NCI-H1436 (cell line): ENCODE measurements at places on chromosomes 3 and 15.
A peak's percentile ranks its signal among the peaks of the same experiment; 100 is the strongest.

GRCh38 chr3:125077864-125078263 is 22.1 kb upstream of the HEG1 start:
- DNase-seq, result no peak

GRCh38 chr3:159928666-159929065 is 60.0 kb upstream of the IL12A start:
- DNase-seq, result no peak

DNA sequence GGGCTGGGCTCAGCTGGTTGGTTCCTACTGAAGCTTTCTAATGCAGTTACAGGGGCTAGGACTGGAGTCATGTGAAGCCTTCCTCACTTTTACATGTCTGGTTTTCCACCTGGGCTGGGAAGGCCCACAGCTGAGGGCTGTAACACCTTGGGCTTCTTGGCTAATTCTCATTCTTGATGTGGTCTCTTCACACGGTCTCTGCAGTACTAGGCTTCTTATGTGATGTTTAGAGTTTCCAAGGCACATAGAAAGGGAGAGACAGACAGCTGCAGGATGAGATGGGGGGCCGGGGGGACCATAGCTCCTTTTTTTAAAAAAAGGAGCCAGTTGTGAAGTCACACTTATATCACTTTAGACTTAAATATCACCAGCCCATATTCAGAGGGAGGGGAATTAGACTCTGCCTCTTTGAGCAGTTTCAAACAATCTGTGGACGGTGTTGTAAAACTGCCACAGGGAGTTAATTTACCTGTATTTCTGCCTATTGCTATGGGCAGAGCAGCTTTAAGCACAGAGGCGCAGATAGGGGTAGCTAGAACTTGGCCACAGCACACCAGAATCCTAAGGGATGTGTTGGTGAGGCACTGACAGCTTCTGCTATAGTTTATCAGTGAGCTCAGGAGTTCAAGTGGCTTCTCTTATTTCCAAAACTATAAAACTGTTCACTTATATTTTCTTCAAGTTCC is 46.7 kb downstream of the NKIRAS1 start:
- DNase-seq, result no peak

- DNase-seq, result peak; percentile 47
Measured at GRCh38 chr3:178526291-178526690, 9.9 kb upstream of the KCNMB2 start.

DNA sequence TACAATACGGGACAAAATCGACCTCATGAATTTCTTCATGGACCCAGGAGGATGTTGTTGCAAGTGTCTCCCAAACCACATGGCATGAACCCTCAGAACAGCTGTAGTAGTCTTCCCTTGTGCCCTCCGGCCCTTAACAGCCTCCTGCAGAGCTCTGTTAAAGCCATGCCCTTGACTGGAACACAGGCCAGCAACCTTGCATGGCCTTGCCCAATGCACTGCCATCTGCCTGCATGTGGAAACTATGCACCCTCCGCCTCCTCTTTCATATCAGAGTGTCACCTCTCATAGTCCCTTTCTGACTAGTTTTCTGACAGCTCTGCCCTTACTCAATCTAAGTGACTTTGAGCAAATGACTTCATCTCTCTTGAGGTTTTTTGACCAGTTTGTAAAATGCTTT is 39.4 kb upstream of the TRIM71 start:
- DNase-seq, result no peak
